ENCODE measurements at places on chromosomes 2 and 18.

GRCh38 chr2:134206031-134206430 lies 47.8 kb upstream of the MGAT5 start:
- no peak for DNase-seq

GRCh38 chr2:47227532-47228279 lies 72.6 kb upstream of the STPG4 start:
- no peak for DNase-seq

DNA sequence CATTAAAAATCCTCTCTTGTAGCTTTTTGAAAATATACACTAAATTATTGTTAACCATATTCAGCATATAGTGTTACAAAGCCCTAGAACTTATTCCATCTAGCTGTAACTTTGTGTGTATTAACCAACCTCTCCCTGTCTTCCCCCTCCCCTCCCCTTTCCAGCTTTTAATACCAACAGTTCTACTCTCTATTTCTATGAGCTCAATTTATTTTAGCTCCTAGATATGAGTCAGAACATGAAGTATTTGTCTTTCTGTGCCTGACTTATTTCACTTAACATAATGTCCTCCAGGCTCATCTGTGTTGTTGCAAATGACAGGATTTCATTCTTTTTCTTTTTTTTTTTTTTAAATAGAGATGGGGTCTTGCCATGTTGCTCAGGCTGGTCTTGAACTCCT lies 45.1 kb downstream of the GPD2 start:
- DNase-seq: no peak

GRCh38 chr18:3248658-3249359 lies 1.2 kb downstream of the MYL12A start:
- DNase-seq: peak; percentile 23

DNA sequence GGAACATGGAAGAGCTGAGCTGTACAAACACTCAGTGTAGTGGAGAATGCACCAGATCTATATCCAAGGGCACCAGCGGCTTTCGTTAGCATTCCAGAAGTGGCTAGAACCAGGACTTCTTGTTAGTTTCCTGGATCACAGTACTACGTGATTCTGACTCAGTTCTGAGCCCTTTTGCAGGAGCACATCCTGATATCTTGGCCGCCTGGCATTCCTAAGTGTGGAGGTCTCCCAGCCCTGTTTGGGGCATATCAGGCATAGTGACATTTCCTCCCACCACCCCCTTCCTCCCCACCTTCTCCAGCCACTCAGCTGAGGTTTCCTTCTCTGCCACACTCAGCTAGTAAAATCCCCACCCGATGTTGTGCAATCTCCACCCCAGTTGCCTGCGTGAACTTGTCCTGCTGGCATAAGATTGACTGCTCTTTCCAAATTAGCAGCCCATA lies 63.4 kb downstream of the BMP10 start:
- peak; percentile 41 for DNase-seq

GRCh38 chr2:164008752-164009151 lies 272.9 kb upstream of the FIGN start:
- no peak for DNase-seq

- DNase-seq: no peak
Measured at GRCh38 chr2:154381931-154382794, 316.3 kb upstream of the KCNJ3 start.

GRCh38 chr2:7765236-7765635 lies 848.0 kb downstream of the RNF144A start:
- DNase-seq: no peak

DNA sequence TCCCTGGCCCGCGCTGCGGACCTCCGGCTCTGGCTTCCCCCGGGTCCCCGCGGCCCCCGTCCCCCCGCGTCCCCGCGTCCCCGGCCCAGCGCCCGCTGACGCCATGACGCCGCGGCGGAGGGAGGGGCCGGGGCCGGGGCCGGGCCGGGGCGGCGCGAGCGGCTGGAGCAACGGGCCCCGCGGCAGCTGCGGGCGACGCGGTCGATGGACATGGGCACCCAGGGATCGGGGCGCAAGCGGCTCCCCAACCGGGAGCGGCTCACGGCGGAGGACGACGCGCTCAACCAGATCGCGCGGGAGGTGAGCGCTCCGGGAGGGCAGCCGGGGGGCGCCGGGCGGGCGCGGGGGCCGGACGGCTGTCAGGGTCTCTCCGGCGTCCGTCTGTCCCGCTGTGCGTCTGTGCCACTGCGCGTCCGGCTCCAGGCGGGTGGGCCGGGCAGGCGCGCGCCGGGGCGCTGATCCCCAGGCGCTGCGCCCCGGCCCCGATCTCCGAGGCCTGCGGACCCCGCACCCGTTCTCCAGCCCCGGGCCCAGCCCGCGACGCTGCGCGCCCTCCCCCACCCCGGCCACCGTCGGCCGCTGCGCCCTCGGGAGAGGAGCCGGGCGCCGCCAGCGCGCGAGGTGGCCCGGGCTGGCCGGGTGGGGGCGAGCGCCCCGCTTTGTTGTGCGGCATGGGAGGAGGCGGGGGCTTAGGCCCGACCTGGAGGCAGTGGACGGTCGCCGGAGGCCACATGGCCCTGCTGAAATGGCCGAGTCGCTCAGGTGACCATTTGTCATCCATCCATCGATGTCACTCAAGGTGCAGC lies at the start of gene LRRFIP1:
Gene LRRFIP1, plus strand, starts transcription at position 147 of the 806 bp plus-strand sequence. Its CDS starts 58 bp downstream, at position 205.
- peak; percentile 32 for DNase-seq

DNA sequence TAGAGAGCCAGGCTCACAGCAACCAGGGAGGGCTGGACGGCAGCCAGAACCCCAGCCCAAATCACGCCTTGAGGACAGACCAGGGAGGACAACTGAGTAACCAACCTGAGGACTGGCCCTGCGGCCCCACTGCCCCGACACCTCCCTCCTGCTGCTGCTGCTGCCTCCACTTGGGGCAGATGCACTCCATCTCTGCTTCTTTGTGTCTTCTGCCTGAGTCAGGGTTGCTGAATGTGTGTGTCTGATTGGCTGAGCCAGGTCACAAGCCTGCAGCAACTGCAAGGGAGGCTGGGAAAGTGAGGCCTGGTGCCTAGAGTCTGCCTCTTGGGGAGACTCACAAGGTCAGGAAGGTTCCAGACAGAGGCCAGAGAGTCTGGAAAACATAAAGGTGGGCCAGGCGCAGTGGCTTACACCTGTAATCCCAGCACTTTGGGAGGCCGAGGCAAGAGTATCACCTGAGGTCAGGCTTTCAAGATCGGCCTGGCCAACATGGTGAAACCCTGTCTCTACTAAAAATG lies 83.4 kb downstream of the ZFP36L2 start:
- peak; percentile 78 for DNase-seq

DNA sequence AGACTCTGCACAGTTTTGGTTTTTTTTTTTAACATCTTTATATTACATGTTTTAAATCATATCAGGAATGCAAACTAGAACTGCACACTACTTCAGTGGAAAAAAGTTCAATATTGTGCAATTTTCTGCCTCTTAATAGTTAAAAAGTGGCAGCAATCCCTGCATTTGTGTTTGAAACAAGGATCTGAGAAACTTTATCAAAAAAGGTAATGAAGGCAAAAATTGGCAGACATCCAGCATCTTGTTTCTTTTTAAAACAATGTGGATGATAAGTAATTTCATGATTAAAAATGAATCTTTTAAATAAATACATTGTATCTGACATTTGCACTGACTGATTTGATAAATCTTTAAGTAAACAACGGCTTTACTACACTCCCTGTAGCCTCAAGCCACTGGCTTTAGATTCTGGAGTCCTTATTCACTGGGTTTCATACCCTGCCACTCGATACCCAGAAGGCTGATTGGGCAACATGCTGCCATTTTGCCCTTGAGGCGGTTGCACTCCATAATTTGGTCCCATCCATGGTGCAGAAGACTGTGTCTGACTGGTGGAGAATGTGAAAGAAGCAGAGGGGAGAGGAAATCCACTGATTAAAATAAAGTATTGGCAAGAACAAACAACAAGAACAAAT lies 21.6 kb upstream of the C2orf42 start:
- no peak for DNase-seq

DNA sequence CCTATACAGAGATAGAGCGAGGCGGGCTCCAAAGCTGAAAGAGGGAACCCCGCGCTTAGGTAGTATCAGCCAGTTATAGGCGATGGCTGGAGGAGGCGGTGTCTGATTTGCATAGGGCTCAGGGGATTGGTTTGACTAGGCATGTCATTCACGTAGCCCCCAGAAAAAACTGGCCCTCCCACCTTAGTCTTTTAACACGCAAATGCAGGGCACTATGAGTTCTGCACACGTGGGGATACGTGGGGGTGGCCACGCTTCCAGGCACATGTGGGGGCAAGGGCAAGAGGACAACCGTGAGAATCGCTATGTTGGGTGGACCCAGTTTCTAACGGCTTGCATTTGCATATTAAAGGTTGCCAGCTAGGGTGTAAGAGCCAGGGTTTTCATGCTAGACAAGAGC lies 56.7 kb upstream of the MSTN start:
- no peak for DNase-seq

DNA sequence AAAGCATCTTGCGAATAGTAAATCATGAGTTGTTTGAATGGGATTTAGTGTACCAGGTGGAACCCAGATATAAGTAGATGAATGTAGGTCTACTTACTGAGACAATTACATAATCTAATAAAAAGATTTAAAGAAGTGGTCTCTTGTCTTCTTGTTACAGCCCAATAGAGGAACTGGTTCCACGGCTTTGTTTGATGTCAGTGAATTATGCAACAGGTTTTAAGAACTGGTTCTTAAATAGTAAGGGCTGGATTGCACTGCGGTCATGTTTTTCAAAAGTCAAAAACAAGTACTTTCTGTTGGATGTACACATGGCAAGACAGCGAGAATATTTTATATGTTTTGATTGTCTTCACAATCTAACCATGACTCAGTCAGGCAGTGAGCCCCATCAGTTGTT lies 15.4 kb upstream of the SLC9A2 start:
- no peak for DNase-seq

DNA sequence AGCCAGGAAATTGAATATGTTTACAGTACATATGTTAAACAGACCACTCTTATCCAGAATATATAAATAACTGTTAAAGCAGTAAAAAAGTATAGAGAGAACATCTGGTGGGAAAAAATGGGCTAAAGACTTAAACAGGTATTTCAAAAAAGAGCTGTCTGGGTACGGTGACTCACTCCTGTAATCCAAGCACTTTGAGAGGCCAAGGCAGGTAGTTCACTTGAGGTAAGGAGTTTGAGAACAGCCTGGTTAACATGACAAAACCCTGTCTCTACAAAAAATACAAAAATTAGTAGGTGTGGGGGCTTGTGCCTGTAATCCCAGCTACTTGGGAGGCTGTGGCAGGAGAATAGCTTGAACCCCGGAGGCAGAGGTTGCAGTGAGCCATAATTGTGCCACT lies 171.4 kb upstream of the FSIP2 start:
- no peak for DNase-seq

DNA sequence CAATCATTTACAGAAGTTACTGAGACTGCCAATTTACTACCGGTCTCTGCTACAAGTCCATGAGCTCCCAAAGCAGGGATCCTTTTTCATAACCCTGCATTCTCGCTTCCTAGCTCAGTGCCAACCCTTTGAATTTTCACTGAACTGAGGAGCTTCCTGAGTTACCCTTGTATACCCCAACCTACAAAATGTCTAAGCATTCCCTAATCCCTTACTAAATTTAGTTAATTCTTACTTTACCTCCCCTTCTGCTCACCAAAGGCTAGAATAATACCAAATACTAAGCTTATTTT lies 9.6 kb downstream of the MAT2A start:
- no peak for DNase-seq

DNA sequence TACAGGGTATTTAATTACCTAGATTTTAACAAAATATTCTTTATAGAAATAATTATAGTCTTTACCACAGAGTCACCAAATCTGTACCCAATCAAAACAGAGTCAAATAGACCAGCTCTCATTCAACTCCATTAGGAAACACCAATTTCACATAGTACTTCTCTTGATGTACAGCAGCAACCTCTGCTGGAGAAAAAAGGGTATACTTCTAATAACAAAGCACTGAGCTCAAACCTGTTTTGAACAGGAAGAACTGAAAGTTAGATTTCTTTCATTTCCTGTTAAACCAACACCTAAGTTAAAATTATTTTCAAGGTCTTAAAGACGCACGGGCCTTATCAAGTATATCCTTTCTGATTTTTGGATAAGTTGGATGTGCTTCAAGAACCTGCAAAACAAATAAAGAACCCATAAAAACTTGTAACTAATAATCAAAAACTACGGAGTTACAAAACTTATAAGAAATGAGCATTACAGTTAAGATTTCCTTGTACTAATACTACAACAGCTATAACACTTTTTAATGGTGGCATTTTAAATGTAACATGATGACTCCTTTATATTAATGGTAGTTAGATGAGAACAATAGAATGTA lies 79.0 kb downstream of the TTC21B start:
- peak; percentile 13 for DNase-seq

GRCh38 chr2:85771486-85771885 lies 17.7 kb downstream of the ATOH8 start:
- DNase-seq: no peak

- peak; percentile 89 for DNase-seq
Measured at GRCh38 chr2:31333527-31334183, 80.9 kb downstream of the XDH start.

DNA sequence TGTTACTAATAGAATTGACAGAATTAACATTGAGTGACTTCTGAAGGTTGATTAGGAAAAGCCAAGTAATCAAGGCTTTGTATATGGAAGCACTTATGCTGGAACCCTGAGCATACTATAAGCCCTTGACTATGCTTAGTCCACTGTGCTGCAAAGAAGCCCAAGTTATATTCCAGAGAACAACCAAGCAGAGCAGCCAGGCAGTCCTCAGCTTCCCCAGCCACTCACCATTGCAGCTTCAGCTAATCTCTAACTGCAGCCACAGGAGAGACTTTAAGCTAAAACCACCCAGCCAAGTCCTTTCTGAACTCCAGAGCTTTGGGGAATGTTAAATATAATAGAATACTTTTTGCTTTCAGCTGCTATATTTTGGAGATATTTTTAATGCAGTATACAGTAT lies 164.4 kb upstream of the VWC2L start:
- DNase-seq: no peak

GRCh38 chr2:220071696-220072095 lies 444.3 kb downstream of the SLC4A3 start:
- DNase-seq: no peak

DNA sequence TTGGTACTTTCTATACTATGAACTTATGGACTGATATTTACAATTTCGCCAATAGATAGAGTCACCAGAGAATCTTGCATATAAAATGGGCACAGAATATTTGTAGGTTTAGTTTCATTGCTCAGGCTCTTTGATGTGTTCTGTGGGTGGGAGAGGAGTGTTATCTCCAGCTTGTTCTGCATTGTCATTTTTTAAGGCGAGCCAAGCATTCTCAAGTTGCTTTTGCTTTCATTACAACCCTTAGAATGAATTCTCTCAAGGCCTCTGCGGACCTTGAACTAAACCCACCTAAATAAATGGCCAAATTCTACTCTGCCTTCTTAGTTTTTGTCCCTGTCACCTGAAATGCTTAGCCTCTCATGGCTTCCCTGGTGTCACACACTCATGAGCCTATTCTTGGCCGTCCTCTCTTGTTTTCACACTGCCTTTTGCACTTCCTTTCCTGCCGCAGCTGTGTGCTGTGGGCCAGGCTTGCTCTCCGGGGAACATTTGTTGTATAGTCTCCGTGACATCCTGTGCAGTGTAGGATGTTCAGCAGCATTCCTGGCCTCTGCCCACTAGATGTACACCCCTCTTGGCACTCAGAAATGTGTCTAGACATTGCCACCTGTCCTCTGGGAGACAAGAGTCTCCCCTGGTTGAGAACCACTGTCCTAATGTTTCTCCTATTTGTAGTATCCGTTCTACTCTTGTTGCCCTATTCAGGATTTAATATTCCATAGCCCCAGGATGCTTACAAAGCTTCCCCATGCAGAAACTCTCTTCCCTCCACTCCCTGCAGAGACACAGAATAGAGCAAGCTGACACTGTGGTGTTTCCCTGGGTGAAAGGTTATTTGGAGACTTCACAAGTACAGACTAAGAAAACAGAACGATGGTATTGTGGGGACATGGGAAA lies 255.6 kb downstream of the PTPRM start:
- DNase-seq: no peak
